Effector memory CD8-positive, alpha-beta T cell (primary cell): ENCODE measurements at places on chromosomes 5 and 9.

DNA sequence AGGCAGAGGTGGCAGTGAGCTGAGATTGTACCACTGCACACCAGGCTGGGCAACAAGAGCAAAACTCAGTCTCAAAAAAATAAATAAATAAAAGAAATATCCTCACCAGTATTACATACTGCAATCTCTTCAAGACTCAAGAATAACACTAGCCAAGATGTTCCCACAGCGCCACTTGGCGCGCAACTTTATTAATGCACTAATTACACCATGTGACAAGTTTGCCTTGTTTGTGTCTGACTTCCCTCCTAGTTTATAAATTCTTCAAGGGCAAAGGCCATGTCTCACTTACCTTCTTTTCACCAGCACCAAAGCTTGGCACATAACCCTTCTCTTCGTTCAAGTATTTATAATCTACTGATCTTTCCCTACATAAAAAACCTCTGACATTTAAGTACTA, 4.8 kb downstream of the SKP1 start:
- DNase-seq: no peak

DNA sequence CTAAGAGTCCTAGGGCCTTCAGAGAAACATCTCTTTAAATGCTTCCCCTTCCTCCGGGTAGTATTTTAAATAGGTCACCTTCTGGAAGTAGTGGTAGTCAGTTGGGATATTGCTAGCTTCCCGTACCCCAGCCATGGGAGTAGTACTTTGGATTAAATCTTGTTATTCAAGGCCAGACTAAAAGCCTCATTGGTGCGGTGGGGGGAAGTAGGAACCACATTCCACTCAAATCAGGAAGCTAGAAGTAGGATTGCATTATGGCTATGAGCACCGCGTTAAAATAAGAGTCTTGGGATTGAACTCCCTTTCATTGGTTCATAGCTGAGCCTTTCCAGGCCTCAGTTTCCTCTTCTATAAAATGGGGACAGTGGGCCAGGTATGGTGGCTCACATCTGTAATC, 6.7 kb downstream of the KCNIP1 start:
- DNase-seq: no peak

DNA sequence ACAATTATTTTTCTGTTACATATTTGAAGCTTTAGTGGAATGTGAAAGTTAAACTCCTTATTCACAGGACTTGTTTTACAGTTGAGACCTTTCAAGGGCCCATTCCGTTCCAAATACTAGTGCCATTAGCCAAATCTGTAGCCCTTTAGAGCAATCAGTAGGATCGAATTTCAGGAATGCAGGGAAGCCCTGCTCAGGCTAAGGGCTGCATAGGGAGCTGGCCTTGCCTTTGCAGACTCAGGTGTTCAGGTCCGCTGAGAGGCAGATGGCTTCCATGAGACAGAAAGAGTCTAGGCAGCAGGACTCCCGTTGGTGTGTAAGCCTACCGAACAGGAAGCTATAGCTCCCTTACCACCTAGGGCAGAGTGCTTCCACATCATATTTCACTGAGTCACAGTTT, 150.1 kb upstream of the SLC27A6 start:
- DNase-seq: no peak

GRCh38 chr9:129089246-129089645, 8.3 kb downstream of the DOLPP1 start:
- DNase-seq: no peak

DNA sequence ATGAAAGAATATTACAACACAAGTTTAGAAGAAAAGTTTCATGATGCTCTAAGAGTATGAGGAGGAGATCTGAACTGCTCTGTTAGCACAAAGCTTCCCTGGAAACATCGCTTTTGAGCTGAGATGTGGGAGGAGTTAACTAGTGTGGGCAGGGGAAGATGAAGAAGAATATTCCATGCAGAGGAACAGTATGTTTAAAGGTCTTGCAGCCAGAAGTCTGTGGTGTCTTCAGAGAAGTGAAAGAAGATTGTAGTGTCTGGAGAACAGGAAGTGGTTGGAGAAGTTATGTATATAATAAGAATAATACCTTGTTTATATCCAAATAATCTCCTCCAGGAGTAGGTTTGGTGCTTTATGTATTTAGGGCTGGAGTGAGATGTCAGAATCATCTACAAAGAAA, 406.7 kb downstream of the MAN2A1 start:
- no peak for DNase-seq
